ENCODE measurements at places on chromosomes 2 and 18.

- no peak for DNase-seq
Observed at GRCh38 chr18:62183578-62184195, 3.2 kb downstream of the PIGN start.

GRCh38 chr18:49441338-49441938 is 19.0 kb downstream of the DYM start:
- DNase-seq = no peak

DNA sequence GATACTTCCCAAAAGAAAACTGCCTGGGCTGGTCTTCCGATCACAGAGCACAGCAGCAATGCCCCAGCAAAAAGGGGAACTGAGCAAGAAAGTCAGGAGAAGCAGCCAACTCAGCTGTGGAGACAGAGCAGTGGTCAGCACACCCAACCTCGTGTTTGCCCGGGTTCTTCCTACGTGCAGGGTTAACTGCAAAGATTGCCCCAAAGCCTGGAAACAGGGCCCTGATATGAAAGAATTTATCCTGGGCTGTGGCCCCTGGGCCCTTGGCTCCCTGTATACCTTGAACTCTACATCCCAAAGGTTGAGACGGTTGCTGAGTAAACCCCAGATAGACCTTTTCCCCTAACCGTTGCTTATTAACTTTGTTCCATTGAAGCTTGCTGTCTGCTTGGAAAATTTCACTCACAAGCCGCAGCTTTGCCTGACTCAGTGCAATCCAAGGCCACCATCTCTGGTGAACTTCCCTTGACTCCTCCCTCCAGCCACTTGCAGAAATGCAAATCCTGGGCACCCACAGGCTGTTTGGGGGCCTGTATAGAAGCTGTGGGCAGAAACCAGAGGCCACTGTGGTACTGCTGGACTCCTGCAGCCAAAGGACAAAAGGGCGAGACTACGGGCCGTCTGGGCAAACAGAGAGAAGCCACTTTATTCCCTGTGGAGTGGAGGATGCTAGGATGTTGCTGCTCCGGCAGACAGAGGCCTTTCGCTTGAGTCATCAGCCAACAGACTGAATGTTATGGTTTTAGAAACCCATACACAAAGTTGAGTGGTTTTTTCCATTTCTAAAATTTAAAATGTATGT is 18.2 kb downstream of the NRP2 start:
- DNase-seq = no peak

DNA sequence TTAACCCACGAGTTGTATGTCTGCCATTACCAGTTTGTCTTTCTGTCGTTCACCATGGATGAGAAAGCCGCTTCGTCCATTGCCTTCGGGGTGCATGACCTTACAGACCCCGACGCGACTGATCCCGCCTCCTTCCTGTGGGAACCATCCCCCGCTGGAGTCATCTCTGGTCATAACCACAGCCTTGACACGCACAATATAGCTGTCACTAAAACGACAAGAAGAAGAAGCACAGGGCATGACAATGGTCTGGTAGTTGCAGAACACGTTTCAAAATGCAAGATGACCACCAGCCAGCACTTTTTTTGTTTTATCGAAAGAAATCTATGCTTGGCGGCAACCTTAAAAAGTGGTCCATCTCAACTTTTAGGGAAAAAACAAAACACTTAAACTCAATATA is 87.7 kb downstream of the SPRED2 start:
- DNase-seq = no peak

DNA sequence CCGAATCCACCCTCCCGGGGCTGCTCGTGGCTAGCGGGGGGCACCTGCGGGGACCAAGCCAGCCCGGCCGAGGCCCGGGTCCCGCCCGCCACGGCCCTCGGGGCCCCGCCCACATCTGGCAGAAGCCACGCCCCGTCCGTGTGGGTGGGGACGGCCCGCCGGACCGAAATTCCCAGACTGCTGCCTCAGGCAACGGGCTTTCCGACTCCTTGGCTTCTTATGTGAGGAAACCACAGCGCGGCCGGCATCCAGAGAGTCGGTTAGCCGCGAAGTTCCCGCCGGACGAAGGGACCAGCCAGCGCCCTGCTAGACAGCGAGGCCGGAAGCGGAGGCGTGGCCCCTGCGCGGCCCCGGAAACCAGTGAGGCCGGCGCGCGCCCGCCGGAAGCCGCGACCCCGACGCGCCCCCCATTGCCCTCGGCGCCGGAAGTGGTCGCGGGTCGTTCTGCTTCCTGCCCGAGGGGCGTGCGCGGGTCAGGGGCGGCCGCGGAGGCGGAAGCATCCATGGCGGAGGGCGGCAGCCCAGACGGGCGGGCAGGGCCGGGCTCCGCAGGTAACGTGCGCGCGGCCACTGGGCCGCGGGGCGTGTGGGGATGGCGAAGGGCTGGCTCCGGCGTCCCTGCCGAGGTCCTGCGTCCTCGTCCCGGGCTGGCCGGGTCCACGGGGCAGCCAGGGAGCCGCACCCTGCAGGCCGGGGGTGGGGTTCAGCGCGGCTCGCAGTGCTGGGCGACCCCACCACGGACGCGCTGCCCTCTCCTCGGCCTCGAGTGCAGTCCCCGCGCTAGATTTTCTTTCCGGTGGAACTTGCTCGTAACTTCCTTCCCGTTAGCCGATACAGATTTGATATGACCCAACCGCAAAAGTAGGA is at the start of gene ASB1:
Gene ASB1 (plus strand): TSS at position 360 of the 867 bp plus-strand sequence. CDS start 144 bp downstream, at position 504.
- peak; percentile 62 for DNase-seq
